Hematopoietic multipotent progenitor cell (in vitro differentiated cells): ENCODE measurements at places on chromosomes 16 and 17.

- no peak for DNase-seq
Observed at GRCh38 chr17:11601661-11602060, 3.4 kb downstream of the DNAH9 start.

- no peak for DNase-seq
Observed at GRCh38 chr17:38885728-38886642, 16.1 kb downstream of the LASP1 start.

DNA sequence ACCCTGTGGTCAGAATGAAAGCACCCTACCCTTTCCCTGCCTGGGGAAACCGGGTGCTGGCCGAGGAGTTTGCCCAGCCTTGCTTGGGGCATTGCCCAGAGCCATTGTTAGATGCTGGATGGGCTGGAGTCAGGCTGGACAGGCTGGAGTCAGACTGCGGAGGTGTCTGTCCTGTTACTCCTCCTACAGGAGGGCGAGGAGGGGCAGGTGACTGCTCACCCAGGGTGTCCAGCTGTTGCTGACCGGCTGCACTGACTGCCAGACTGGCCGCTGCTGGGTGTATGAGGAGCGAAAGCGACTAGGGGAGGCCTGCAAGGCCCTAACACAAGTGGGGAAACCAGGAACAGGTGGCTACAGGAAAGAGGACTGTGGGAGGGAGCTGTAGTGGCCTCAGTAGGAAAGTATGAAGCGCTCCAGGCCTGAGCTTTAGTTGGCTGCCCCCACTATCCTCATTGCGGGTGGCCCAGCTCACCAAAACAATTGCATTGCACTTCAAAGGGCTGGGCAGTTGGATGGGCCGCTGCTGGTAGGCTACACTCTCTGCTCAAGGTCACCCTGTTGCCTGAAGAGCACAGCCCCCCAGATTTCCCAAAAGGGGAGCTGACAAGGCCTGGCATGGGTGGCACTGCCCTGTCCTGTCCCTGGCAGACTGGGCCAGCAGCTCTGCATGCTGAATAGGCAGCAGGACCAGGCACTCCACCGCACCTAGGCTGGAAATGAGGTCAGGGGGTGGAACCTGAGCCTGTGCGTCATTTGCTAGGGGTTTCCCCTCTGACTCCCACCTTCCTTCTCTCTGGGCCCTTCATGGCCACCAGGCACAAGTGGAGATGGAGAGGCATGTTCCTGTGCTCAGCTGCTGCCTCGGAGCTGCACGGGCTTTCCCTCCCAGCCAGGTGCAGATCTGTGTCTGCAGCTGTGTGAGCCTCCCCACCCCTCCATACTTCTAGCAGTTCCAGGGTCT lies 18.4 kb downstream of the LDHD start:
- no peak for DNase-seq

DNA sequence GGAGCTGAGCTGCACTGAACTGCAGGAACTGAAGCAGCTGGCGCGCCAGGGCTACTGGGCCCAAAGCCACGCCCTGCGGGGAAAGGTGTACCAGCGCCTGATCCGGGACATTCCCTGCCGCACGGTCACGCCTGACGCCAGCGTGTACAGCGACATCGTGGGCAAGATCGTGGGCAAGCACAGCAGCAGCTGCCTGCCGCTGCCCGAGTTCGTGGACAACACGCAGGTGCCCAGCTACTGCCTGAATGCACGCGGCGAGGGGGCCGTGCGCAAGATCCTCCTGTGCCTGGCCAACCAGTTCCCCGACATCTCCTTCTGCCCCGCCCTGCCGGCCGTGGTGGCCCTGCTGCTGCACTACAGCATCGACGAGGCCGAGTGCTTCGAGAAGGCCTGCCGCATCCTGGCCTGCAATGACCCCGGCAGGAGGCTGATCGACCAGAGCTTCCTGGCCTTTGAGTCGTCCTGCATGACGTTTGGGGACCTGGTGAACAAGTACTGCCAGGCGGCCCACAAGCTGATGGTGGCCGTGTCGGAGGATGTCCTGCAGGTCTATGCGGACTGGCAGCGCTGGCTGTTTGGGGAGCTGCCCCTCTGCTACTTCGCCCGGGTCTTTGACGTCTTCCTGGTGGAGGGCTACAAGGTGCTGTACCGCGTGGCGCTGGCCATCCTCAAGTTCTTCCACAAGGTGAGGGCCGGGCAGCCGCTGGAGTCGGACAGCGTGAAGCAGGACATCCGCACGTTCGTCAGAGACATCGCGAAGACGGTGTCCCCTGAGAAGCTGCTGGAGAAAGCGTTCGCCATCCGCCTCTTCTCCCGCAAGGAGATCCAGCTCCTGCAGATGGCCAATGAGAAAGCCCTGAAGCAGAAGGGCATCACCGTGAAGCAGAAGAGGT lies 17.3 kb upstream of the ATP6V0C start:
- DNase-seq = no peak

GRCh38 chr17:18974407-18975149 lies 22.6 kb downstream of the SLC5A10 start:
- DNase-seq = no peak
